ENCODE measurements at places on chromosomes 5 and 9.

DNA sequence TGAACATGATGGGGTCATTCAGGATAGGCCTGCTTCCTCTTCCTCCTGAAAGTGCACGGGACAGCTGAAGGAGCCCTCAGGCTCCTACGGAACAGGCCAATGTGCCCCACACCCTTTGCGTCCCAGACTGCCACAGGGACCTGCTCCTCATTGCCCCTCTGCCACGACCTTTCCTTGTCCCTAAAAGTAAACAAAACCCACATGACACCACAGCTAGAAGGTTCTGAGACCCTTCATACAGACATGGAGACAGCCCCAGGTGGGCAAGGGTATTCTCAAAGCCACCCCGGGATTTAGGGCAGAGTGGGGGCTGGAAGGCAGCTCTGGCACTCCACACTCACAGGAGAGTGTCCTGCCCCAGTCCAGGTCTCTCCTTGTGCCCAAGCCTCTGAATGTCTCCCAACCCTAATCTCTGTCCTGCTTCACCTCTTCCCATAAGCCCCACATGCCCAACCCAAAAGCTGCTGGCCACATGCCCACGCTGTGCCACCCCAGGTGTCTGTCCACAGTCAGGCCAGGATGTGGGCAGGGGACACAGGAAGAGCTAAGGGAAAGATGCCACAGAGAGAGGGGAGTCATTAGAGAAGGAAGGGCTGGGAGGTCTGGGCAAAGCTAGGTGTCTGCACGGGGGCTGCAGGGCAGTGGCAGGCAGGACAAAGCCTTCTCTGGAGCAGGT lies 800 bp downstream of the AMBP start:
- no peak for DNase-seq

DNA sequence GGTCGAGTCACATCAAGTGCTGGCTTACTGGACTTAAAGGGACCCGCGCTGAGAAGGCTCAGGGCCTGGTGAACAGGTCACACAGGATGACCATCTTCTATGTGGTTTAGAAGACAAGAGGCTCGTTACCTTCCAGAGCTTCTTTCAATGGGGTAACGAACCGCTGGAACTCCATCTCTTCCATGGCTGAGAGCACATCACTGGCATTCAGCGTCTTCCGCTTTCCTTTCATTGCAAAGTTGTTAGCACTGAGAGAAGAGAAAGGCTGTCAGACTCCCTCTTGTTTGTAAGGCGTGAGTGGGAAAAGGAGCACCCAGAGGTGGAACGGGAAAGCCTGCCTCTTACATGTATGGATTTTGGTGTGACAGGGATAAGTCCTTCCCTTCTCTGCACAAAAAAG lies 994 bp downstream of the POLE3 start:
- no peak for DNase-seq

DNA sequence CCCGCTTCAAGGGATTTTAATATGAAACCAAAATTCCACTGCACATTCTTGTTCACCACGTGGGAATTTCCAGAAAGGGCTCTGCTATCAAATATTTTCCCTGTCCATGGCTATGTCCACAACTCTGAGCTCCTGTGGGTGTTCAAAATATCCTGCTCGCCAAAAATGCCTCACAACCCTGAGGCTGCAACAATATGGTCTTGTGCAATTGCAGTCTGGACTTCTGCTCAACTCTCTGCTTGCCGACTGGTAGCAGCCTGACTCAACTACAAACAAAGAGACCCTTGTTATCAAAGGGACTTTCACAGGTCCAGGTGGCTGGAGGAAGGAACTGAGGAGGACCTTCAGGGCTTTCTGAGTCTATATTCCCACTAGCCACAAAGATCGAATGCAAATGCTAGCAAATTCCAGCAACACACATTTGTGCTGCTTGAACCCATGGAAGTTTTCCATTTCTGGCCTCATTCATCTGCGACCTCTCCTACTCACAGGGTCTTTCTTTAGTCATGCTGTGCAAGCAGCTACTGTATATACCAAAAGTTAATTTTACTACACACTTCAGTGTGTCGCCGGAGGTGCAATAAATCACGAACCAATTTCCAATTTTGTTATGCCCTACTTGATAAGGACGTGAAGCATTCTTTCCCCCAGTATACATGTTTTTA lies 169.2 kb upstream of the SLC30A5 start:
- no peak for DNase-seq

DNA sequence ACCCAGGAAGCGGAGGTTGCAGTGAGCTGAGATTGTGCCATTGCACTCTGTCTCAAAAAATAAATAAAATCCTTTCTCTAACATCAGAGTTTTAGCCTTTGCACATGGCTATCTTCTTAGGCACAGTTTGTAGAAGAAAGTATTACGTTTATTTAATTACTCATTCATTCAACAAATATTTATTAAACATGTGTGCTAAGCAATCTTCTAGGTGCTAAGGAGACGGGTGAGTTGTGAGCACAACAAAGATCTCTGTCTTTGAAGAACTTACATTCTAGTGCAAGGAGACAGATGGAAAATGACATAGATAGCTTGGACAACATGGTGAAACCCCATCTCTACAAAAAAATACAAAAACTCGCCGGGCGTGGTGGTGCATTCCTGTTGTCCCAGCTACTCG lies 122.3 kb upstream of the MYO10 start:
- no peak for DNase-seq

GRCh38 chr5:127303404-127303803 lies 12.8 kb downstream of the MEGF10 start:
- DNase-seq, result no peak

DNA sequence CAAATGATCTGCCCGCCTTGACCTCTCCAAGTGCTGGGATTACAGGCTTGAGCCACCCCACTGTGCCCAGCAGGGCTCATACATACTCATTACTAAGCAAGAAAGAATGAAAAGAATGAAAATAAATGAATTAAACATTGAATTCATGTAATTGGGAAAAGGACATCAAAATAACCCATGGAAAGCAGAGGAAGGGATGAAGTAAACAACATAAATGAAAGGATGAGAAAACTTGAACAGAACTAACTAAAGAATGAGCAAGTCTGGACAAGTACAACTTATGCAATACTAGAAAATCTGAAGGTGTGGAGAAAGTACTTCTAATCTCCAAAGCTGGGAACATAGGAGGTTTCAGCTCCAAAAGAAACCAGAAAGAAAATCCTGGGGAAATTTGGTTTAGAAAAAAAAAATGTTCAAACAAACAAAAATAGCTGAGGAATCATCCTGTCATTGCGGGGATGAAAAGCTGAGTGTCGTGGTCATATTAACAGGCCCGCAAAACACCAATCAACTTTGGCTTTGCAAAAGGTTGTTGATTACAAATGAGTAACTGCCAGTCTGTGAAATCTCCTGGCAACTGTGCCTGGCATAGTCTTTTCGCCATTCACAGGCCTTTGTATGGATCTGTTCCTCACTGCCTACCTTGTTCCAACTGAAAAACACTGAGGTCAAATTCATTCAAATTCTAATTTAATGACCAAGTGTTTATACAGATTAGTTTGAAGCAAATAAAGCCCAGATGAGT lies 2.3 kb upstream of the AK3 start:
- no peak for DNase-seq

- no peak for DNase-seq
Observed at GRCh38 chr5:9626955-9627354, 3.2 kb downstream of the TAS2R1 start.

DNA sequence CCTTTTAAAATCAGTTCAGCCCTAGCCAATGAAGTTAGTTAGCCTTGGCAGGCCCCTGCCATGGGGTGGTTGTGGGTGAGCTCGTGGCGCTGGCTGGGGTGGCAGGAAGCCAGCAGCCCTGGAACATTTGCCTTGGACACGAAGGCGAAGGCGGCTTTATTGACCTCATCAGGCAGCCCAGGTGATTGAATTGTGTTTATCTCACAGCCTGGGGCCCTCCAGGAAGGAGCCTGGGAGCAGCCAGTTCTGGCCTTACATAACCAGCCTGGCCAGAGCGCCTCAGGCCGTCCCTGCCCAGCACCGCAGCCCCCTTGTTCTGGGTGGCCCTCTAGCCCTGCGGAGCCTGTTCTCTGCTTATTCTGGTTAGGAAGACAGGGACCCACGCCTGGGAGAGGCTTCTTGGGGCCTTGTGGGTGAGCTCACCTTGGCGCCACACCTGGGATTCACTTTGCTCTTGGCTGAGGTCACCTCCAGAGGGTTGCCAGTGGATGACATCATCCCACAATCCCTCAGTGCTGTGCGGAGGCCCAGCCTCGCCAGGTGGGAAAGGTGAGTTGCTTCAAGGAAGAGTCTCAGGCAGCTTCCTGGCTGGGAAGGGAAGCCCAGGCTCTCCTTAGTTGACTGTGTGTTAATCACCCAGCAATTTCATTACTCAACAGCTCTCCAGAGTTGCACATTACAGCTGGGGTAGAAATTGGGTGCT lies 54.4 kb upstream of the RPL26L1 start:
- DNase-seq, result no peak

DNA sequence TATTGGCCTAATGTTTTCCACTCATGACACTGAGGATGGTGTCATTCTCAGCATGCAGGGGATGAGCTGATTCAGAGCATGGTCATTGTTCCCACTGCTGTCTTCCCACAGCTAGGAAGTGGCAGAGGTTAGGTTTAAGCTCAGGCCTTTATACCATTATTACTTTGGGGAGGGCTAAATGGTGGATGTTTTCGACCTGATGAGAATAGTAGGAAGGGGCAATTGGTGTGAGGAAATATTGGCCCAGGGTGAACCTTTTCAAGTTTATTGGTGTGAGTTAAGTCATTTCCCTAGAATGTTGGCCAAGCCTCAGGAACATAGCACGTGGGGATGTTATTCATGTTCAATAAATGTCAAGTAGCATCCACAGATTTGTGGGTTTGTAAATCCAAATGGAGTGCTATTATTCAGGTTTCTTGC lies 59.6 kb downstream of the ARHGAP26 start:
- DNase-seq, result no peak

DNA sequence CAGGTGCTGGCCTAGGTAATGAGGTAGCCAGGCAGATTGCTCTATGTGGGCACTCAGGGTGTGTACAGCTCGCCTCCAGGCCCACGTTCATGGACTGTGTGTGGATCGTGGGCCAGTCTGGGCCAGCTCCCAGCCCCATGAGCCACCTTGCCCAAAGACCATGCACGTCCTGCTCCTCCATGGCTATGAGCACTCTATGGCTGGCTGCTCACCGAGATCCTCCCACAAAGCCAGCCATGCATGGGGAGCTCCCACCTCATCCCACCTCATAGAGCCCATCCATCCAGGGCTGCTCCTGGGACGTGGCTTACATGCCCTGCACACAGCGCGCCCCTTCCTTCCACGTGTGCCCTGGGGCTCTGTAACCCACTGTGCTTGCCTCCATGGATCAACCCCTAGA lies 262.5 kb upstream of the IRX1 start:
- no peak for DNase-seq

GRCh38 chr5:27466959-27467358 lies 428.6 kb upstream of the CDH9 start:
- DNase-seq, result no peak

DNA sequence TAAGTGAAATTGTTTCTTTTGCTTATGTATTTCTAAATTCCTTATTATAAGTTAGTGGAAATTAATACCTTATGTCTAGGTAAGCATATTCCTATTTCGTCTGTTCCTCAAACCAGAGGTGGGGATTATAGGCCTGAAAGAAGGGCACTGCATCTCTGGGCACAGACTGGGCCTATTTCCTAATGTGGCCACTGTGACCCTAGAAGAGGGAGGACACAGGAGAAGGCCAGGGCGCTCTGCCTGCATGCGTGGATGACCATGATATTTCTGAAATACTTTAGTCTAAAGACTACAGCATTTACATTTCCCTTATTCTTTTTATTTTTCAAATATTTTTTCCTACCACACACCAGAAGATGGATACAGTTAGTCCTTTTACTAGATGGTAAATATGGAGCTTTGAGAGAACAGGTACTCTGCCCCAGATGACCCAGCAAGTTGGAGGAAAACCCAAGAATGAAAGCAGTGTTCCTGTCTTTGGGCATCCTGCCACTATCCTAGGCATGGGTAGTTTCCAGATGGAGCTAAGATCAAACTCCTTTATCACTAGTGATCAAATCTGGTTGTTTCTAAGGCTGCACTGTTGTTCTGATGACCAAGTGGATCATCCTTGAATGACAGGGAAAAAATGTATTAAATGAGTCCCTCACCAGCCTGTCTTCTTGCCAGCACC lies 27.8 kb downstream of the RUSC2 start:
- no peak for DNase-seq

- no peak for DNase-seq
Observed at GRCh38 chr5:172423379-172424110, 30.8 kb downstream of the SH3PXD2B start.

- DNase-seq, result peak; percentile 36
Observed at GRCh38 chr9:84697509-84698114, 28.1 kb downstream of the NTRK2 start.

- no peak for DNase-seq
Observed at GRCh38 chr5:59522201-59522831, 371.2 kb downstream of the PDE4D start.

DNA sequence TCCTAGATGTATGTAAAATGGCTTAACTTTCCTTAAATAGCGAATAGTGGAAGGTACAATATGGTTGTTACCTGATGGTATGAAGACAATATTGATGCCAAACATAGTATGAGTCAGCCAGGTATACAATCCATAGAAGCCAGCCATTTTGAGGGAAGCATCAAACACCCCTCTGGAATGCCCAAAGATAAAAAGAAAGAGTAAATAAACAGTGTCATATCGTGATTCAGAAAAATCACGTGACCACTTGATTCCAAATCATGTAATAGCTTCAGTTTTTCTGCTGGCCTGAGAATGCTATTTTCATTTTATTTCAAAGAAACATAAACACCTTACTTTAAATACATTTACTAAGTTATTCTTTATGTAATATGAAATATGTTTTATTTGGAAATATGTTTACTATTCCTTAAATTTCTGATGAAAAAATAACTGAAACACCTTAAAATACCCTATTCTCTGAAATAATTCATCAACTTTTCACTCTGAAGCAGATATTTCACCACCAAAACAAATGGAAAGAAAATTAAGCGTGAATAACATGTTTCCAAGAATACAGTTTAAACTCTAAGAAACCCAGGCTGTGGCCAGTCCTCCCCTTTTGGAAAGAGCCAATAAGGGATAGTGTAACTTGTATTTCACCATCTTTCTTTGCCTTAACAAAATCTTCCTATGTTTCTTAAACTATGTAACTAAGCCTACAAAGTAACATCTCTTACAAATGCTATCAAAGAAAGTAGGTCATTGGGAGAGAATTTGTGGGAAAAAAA lies 24.8 kb upstream of the CTNNAL1 start:
- DNase-seq, result no peak

DNA sequence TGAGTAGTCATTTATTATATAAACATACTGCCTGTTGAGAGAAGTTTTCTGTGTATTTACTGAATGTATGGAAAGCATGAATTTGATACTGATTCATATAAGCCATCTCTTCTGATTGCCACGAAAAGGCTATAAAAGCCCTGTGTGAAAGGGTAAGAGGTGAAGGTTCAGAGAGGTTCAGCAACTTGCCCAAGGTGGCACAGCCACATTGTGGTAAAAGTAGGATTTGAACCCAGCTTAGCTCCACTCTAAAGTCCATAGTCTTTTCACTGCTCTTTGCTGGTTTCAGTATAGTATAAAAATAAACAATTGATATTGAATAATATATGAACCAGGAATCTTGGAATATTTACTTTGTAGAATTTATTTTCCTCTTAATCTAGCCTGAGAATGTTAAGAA lies 71.3 kb downstream of the VCAN start:
- no peak for DNase-seq

- no peak for DNase-seq
Observed at GRCh38 chr5:125486634-125487033, 740.2 kb upstream of the ZNF608 start.

GRCh38 chr9:2704504-2704903 lies 12.8 kb upstream of the KCNV2 start:
- DNase-seq, result no peak

Data from activated T-cell treated with anti-CD3 and anti-CD28 coated beads for 48 hours (primary cell).